ENCODE measurements at places on chromosomes 13 and 19.

DNA sequence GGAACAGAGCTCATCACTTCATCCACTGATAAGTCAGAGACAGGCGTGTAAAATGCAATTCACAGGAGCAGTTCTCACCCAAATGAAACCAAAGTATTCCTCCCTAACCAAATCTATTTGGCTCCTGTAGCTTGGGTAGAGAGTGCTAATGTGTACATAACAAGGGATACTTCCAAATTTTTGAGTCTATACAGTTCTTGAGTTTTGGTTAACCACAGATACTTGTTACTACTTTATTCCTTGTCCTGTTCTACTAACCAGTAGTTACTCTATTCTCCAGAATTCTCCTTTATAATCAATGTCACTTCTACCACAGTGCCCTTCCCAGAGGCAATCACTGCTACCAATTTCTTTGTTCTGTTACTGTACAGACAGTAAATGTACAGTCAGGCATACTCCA lies 57.3 kb downstream of the ELF1 start:
- no peak for DNase-seq

DNA sequence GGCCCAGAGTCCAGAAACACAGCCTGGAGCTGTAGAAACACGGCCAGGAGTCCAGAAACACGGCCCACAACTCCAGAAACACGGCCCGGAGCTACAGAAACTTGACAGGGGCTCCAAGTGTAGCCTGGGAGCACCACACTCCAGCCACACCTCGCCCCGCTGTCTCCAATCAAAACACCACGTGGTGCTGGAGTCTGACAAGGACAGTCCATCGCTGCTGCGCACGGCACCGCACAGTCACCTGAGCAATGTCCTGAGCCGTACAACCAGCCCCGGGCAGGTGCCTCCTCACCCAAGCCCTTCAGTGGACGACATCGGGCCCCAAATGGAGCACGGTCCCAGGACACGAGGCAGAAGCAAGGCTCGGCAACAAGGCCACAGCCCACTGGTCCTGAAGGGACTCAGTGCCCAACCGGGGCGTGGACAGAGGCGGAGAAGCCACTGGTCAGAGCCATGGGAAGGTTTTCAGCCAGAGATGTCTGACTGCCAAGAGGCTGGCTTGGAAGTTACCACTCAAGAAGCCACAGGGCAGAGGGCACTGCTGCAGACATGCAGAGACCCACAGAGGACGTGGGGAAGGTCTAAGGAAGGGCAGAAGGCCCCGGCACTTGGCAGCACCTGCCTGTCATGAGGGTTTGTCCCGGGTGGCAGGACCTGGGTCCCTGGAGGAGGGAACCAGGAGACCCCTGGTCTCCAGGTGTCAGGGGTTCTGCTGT lies 19.7 kb upstream of the PLPP2 start:
- no peak for DNase-seq

GRCh38 chr13:94139393-94139995 lies 340.0 kb downstream of the DCT start:
- DNase-seq = no peak

GRCh38 chr13:113207890-113208420 lies 514 bp downstream of the PCID2 start:
- DNase-seq = peak; percentile 55

DNA sequence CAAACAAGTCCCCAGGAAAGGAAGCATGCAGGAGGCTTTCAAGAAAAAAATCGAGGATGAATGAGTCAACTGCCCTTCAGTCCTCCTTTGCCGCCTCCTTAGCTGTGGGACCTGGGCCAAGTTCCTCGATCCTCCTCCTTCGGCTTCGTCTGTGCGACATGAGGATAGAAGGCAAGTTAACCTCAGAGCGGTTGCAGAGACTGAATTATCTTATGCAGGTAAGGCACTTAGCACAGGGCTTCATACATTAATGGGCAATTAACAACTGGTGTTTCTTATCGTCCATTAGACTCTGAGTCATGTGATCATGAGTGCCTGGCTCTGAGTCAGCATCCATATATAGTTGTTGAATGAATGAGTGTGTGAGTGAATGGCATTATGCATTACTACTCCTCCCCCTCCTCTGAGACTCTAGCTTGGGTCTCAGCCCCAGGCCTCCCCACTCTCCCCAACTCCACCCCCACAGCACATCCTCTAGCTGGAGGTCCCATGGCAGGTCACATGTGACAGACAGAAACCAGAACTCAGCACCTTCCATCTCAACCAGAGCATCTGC lies 1.6 kb upstream of the TTC9B start:
- peak; percentile 76 for DNase-seq

- no peak for DNase-seq
These were observed 140.2 kb downstream of the TNFRSF19 start for GRCh38 chr13:23710366-23710765.

- no peak for DNase-seq
These were observed 110.7 kb upstream of the UQCRFS1 start for GRCh38 chr19:29323440-29324290.

- peak; percentile 63 for DNase-seq
These were observed 98.5 kb upstream of the PABPC3 start for GRCh38 chr13:24997367-24997967.

DNA sequence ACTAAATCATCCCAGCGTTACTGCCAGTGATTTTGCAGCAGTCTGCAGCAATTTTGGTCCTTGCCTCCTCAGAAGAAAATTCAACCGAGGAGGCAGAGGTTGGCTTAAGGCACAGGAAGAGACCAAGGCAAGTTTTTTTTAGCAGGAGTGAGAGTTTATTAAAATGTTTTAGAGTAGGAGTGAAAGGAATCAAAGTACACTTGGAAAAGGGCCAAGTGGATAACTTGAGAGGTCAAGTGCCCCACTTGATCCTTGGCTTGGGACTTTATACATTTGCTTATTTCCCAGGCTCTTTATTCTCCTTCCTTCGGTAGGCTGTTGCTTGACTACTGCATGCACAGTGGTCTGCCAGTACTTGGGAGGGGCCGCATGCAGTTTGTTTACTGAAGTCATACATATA lies 2.9 kb upstream of the ZNF134 start:
- no peak for DNase-seq

GRCh38 chr13:95643936-95644598 lies 439 bp downstream of the DZIP1 start:
- DNase-seq = no peak

DNA sequence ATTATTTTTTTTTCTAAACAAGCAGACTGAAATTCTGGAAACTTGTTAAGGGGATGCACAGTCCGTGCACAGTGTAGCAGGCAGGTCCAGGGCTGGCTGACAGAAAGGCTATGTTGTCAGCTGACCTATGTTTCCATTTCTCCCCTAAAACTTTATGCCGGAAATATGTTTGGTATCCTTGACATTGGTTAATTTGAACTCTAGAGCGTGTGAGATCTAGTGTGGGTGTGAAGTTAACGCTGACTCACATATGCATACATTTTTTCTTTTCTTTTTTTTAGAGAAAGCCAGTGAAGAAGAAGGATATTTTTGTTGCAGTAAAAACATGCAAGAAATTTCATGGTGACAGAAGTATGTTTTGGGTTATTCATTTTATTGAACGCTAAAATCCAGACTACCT lies 76.6 kb downstream of the B3GLCT start:
- DNase-seq = no peak

DNA sequence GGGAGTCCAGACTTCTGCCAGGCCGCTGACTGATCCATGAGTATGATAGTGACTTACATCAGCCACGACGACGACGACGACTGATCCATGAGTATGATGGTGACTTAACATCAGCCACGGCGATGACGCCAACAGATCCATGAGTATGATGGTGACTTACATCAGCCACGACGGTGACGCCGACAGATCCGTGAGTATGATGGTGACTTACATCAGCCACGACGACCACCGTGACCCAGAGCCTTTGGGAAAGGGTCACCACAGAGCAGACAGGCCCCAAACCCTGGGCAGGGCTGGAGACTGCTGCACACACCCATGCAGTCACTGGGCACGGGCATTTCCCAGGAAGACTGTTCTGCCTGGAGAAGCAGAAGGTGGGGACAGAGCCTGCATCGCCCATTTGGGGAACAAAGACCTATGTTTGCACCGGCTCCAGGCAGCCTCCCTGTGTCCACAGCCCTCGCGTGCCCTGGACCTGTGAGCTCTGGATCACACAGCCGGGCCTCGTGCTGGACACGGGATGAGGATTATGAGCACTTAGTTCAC lies 130.9 kb upstream of the SPACA7 start:
- no peak for DNase-seq

GRCh38 chr13:26716984-26717383 lies 43.6 kb downstream of the GPR12 start:
- no peak for DNase-seq

DNA sequence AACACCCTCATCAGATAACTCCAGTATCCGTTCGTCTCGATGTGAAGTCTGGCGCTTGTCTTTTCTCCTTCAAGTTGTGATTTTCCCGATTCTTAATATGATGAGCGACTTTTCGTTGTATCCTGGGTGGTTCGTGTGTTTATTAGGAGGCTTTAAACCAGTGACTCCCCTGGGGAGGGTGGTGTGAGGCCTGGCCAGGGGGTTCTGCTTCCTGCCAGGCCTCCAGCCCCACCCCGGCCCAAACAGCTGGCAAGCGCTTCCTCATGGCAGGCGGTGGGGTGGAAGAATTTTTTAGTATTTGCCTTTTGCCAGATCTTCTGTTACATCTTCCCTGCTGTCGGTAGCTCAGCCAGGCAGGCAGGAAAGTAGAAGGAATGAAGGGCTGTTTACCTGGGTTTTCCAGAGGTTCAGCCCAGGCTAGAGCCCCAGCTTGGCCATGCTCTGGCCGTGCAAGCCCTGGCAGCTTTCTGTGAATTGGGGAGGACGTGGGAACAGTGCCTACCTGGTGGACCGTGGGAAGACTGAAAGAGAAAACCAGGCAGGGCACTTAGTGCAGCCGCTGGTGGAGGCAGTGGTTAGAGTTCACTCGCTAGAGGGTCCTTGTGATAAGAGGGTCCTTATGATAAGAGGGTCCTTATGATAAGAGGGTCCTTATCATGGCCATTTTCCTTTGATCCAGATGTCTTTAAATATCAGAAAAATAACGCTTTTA lies 37.7 kb upstream of the DCUN1D2 start:
- no peak for DNase-seq

- DNase-seq = no peak
These were observed 3.0 kb downstream of the TM6SF2 start for GRCh38 chr19:19269952-19270694.

DNA sequence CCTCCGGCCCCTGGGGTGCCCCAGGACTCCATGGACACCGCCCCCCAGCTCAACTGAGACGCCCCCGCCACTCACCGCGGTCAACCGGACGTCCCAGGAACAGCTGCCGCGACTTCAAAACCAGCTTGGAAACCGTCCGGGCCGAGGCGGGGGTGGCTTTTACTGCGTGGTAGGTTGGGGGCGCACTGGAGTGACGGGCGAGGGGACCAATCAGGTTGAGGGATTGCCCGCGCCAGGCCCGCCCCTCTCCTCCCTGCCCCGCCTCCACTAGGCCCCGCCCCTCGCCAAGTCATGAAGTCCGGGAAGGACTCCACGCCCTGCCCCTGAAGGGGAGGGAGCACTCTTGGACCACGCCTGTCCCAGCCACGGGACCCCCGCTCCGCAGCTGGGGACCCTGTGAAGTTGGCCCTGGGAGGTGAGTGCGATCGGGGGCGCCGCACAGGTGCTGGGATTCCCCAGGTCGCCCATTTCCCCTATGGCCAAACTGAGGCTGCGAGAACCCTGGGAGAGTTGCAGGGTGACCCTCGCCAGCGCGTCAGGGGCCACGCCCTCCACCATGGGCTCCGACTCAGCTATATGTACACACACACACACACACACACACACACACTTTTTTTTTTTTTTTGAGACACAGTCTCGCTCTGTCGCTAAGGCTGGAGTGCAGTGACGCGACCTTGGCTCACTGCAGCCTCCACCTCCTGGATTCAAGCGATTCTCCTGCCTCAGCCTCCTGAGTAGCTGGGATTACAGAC lies at the start of gene PLIN3:
PLIN3 (minus strand) TSS at position 134 of the 752 bp plus-strand sequence. CDS start 6,273 bp downstream, outside the sequence.
- DNase-seq = peak; percentile 98

DNA sequence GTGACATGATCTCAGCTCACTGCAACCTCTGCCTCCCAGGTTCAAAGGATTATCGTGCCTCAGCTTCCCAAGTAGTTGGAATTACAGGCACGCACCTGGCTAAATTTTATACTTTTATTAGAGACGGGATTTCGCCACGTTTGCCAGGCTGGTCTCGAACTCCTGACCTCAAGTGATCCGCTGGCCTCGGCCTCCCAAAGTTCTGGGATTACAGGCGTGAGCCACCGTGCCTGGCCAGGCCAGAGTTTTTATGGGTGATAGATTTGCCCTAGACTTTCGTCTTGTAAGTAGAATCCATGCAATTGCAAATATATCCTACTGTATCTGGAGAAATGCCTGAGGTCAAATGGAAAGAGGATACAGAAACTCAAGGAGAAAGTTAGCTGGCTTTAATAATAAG lies 819.9 kb upstream of the SLITRK1 start:
- DNase-seq = no peak

DNA sequence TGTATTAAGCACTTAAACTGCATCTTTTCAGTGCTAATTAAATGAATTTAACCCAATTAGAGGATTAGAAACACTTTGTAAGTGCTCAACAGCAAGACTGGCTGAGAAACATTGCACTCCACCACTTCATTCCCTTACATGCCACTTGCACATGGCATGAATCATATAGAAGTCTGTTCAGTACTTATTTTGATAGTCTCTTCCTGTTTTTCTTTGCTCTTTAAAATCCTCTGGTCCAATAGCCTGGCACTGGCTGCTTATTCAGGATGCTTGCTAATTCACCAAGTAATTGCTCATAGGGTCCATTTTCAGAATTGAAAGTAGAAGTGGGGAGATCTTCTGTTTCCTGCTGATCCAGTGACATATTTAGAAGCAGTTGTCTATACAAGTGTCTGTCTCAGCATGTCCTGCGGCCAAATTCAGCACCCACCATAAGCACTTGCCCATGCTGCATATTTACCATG lies 900.1 kb downstream of the PCDH9 start:
- DNase-seq = peak; percentile 31

DNA sequence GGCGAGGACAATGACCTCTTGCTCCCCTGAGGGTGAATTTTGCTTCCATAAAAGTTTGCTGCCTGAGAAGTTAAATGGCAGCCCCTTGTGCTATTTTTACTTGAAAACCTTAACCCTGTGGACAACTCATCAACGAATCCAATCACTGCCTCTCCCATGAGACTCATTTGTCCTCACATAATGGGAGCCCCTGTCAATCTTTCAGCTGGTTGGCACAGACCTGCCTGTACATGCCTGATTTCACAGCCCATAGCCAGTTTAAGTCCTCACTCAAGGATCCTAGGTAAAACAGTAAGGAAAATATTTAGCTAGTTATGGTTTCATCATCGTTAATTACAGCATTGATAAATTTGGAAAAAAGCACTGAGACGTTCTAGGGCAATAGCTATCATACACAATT lies 207.4 kb downstream of the NHLRC3 start:
- no peak for DNase-seq

- DNase-seq = no peak
These were observed 8.8 kb upstream of the GPC6 start for GRCh38 chr13:93217721-93218261.

DNA sequence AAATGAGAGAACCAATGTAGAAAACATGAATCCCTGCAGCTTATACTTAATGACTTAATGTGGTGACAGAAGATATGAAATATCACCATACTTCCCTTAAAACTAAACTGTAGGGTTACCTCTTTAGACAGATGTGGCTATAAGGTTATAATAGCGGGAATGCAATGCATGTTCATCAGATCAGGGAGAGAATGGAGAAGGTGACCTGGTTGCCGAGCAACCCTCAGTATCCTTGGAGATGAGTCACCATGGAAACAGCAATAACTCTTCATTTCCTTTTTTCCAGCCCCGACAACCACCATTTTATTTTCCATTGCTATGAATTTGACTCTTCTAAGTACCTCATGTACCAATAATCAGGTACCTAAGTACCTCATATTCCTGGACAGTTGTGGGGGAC lies 28.0 kb upstream of the ZNF835 start:
- DNase-seq = no peak
